Frontal cortex (tissue), 4 donors: ENCODE measurements at places on chromosomes 1 and 21. TPM values are rescaled to one million over a fixed set of nuclear protein-coding genes. Genes with fewer than 3 reads are reported as not detected.

DNA sequence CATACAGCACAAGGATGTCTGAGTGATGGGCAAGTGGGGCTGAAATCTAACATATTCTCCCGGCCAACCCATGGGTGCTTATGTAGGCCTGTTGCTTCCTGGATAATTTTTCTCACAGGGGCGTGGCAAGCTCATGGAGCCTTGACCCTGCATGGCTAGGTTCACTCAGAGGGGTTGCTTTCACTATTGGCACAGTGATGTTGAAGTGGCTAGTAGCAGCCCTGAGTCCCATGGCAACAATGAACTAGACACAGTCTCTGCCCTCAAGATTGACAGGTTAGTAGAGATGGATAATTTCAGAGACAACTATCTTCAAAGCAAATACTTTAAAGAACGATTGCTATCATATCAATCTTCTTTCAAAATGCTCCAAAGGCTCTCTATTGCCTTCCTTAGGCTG is 6.5 kb upstream of the MAB21L3 start:
- DNase-seq, result no peak

GRCh38 chr1:118366286-118366685 is 181.3 kb upstream of the SPAG17 start:
- no peak for DNase-seq

The SZT2 gene
- 19.2 TPM for total RNA-seq

DNA sequence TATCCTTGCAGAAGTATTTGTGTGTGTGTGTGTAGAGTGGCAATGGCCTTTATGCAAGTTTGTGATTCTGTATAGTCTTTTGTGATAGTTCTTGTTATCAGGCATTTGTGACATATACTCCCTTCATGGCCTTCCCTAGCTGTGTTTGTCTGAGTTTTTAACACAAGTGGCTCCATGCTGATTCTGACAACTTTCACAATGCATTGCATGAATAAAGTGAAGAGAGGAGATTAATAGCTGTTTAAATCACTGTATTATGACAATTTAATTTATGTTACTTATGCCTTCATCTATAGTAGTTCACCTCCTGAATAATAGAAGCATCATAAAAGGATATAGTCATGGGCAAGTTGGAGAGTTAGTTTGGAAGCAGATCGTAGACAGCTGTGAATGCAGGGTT is 17.2 kb upstream of the MCOLN3 start:
- DNase-seq, result no peak

The CDC42 gene
- 468 TPM for total RNA-seq

The SLC5A9 gene
- total RNA-seq, result not detected

DNA sequence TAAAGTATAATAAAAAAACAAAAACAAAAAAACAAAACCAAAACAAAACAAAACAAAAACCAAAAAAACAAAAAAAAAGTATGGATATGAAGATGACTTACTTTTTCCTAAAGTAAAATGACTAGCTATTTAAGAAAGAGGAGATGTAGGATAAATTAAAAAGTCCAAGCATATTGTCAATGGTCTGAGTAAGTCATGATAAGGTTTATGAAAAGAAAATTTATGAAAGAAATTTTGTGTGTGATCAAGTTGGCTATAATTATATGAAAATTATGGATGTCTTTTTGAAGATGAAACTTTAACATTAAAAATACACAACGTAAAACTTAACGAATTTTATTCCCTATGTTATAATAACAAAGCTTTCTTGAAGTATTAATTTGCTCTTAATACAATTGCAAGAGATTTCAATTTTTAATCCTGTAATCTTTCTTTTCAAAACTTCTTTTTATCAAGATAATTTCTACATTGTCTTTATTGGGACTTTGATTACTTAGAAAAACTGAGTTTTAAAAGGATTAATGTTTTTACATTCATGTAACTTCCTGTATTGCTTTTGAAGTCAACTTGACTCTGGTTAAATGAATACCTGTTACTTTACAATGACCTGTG is 200.9 kb upstream of the IVNS1ABP start:
- no peak for DNase-seq

DNA sequence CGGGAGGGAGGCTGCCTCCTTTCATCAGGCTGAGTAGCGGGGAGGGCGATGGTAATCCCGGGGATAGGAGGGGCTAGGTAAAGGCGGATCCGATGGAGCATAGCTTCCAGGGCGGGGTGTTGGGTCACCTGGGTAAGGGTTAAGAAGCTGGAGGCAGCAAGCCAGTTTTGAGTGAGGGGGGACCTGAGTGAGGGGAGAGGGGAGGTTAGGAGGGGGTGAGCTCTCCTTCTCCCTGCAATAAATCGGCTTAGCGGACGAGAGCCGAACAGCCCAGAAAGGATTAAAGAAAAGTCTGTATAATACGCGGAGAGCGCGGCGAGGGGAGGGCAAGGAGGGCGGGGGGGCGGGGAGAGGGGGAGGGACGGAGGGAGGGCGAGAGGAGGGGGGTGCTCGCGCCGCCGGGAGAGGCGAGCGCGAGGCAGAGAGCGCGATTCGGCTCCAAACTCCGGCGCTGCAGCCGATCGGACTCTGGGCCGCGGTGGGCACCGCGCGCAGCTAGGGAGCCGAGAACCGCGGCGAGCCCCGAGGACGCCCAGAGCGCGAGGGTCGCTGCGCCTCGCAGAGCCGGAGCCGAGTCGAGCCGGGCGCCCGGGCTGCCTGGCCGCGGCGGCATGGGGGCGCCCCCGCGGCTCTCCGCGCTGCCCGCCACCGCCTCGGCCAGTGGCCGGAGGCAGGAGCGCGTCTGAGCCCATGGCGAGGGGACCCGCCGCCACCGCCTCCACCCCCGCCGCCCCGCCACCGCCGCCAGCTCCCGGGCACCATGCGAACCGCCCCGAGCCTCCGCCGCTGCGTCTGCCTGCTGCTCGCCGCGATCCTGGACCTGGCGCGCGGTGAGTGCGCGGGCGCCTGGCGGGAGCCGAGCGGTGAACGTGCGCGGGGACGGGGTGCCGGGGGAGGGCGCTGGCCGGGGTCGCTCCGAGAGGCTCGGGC is at the start of gene IGSF21:
IGSF21 (plus strand) TSS at position 430 of the 930 bp plus-strand sequence; CDS start at position 761, 331 bp downstream.
- no peak for DNase-seq

The TMEM200B gene
- 0.82 TPM for total RNA-seq

The RHOU gene
- total RNA-seq, result 46.1 TPM

The KRTAP6-3 gene
- total RNA-seq, result not detected

DNA sequence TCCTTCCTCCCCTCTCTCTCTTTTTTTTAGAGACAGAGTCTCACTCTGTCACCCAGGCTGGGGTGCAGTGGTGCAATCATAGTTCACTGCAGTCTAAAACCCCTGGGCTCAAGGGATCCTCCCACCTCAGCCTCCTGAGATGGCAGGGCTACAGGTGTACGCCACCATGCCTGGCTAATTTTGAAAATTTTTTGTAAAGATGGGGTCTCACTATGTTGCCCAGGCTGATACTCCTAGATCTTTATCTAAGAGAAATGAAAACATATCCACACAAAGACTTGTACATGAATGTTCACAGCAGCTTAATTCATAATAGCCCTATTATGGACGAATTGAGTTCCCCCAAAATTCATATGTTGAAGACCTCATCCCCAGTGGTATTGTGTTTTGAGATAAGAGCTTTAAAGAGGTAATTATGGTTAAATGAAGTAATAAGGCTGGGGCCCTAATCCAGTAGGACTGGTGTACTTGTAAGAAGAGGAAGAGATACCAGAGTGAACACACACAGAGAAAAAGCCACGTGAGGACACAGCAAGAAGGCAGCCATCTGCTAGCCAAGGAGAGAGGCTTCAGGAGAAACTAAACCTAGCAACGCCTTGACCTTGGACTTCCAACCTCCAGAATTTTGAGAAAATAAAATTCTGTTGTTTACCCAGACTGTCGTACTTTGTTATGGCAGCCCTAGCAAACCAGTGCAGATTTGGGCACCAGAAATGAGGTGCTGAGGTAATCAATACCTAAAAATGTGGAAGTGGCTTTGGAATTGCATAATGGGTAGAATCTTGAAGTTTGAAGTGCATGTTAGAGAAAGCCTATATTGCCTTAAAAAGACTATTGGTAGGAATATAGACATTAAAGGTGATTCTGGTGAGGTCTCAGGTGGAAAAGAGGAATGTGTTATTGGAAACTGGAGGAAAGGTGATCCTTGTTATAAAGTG is 13.2 kb downstream of the IFNLR1 start:
- DNase-seq, result no peak
